Activated T-cell treated with anti-CD3 and anti-CD28 coated beads, Interleukin-2, amount 50 U/mL, for 72 hours (primary cell): ENCODE measurements at places on chromosomes 11 and 22.

- DNase-seq = peak; percentile 7
These were observed at the start of gene GRIA4 for GRCh38 chr11:105609832-105610781. GRIA4 (plus strand) TSS chr11:105610073; CDS start chr11:105610998, 925 bp downstream.

DNA sequence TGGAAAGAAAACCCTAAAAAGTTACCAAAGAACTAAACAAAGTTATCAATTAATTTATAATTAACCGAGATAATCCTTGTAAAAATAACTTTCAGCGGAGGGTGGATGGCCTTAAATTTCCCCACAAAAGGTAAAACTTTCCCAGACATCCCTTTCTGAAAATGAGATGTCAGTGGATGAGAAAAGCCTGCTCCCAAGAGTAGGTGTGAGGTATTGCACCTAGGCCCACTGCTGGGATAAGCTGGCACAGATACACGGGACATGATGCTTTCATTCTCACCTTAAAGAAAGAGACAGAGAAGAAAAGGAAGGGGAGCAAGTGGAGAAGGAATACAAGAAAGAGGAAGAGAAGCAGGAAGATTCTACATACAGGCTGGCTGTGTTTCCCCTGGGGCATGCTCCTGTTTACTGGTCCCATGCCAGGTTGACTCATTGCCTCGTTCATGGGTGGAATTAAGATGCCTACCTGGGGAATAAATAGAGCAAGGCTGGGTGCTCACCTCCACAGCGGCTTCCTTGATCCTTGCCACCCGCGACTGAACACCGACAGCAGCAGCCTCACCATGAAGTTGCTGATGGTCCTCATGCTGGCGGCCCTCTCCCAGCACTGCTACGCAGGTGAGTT, at the start of gene SCGB2A2:
TSS of gene SCGB2A2 (plus strand) at position 505 of the 625 bp plus-strand sequence. CDS start at position 564, 59 bp downstream.
- DNase-seq = no peak

DNA sequence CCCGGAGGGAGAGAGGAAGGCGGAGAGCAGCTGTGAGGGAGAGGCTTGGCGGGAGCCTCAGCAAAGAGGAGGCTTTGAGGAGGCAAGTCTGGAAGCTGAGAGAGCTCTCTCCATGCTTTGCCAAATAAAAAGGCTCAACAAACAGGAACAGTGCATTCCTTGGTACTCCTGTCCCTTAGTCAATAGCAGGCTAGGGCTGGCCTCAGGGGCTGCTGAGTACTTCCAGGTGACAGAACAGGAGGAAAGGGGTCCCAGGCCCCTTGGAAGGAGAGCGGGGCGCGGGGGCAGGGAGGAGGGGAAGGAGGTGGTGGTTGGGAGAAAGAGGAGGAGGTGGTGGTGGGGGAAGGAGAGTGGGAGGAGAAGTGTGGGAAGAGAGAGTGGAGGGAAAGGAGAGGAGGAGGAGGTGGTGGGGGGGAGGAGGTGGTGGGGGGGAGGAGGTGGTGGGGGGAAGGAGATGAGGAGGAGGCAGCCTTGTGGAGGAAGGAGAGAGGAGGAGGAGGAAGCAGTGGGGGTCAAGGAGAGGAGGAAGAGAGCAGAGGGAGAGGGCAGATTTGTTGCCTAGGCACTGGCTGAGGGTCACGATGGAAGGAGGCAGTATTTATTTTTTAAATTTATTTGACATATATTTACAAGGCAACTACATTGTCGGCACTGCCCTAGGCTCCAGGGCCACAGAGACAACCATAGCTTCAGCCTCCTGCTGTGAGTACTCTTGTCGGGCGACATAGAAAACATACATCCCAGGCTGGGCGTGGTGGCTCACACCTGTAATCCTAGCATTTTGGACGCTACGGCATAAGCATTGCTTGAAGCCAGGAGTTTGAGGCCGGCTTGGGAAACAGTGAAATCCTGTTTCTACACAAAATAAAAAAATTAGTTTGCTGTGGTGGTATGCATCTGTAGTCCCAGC, 74.2 kb upstream of the ZBED5 start:
- no peak for DNase-seq

DNA sequence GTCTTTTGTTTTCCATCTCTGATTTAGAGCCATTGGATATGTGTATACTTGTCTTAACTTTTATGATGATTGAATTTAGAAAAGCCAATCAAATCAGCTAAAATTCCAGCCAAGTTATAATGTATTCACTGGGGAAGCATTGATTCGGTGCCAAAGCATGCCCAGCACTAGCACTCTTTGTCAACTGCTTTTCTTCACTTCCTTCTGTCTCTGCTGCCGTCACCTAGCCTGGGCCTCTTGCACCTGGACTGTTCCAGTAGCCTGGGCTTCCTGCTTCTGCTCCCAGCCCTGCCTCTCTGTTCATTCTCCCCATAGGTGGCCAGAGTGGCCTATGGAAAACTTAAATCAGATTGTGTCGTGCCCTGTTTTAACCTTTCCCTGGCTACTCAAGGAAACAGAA, 80.7 kb downstream of the NAV2 start:
- no peak for DNase-seq
